GM12892 (cell line): ENCODE measurements at places on chromosomes 1 and 21.
A peak's percentile ranks its signal among the peaks of the same experiment; 100 is the strongest.

DNA sequence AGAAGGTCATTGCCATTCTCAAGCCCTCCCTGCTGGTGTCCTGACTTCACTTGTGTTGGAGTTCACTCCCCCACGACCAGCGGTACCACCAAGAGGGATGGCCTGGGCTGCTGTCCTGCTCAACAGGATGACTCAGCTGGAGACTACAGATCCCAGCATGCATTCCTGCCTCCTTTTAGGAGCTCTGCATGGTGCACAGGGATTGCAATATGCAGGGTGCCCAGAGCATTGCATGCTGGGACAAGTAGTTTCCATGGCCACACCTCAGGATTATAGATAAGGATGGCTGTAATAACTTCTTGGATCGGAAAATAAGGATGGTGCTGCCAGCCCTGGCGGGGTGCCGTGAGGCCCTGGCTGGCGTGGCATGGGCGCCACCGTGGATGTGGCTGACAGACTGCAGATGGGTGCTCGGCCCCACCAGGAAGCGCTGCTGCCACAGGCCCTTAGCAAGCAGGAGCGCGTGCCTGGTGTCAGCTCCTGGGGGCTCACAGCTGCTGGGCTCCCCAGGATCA lies 150.0 kb downstream of the CASZ1 start:
- DNase-seq = no peak

GRCh38 chr1:1116701-1117468 lies 996 bp upstream of the C1orf159 start:
- no peak for DNase-seq

- no peak for DNase-seq
Measured at GRCh38 chr1:113041569-113042284, 31.3 kb upstream of the LRIG2 start.

DNA sequence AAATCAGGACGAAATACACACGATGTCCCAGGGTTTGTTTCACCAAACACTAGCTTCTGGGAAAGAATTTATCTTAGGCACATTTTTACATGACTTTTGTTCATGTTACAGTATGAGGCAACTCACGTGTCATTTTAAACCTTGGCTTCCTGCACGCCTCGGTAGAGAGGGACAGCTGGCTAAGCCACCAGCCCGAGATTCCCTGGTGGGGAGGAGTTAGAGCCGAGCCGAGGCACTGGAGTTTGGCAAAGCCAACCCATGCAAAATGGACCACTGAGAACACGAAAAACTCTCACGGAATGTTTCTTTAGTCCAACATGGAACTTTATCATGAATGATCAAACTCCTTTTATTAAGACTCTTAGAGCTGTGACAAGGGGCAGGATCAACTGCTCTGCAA lies 240.0 kb downstream of the DYRK1A start:
- DNase-seq = no peak

GRCh38 chr1:191875994-191876393 lies 282.3 kb upstream of the RGS18 start:
- DNase-seq = no peak

GRCh38 chr1:201260236-201260590 lies 23.1 kb upstream of the PKP1 start:
- DNase-seq = no peak

DNA sequence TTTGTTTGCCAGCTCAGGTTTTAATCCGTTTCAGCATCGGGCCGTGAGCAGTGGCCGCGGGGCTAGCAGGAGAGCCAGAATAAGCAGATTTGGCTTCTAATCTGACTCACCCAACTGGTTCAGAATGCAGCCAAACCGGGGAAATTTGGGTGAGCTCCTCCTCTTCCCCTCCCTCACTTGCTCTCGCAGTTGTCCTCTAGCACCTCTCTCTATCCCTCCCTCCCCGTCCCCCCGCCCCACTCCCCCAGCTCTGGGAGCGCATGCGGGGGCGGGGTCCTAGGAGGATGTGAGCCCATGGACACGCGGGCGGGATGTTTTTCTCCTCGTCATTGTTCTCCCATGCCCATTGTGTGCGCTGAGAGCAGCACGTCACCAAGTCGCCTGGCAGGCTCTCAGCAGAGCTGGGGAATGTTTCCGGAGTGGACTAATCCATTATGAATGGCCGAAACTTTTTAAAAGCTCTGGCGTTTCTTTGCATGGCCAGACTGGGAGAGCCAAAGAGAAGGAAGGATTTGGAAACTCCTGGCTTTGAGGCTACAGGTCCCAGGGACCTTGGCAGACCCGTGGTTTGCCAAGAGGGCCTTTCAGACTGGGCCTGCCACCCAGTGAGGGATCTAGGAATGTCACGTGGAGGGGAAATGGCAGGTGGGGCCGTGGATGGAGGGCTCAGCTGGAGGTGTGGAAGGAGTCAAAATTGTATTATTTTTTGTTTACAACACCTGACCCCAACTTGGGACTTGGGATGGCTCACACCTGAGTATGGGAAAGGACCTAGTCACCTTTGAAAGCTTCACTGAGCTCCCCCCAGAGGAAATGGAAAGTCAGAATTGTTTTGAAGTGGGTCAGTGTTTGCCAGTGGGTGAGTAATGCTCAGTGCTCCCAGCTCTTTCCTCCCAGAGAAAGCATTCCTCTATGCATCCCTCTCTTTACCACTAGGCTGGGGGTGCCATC lies 39.2 kb downstream of the CDK18 start:
- DNase-seq = no peak

DNA sequence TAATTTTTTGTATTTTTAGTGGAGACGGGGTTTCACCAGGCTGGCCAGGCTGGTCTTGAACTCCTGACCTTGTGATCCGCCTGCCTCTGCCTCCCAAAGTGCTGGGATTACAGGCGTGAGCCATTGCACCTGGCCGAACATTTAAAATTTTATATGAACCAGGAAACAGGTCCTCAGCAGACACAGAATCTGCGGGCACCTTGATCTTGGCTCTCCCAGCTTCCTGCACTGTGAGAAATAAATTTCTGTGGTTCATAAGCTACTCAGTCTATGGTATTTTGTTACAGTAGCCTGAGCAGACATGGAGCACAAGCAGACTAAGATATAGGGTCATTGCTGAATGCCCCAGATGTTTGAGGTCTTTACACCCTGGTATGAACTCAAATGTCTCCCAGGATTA lies 23.6 kb upstream of the CTH start:
- no peak for DNase-seq

DNA sequence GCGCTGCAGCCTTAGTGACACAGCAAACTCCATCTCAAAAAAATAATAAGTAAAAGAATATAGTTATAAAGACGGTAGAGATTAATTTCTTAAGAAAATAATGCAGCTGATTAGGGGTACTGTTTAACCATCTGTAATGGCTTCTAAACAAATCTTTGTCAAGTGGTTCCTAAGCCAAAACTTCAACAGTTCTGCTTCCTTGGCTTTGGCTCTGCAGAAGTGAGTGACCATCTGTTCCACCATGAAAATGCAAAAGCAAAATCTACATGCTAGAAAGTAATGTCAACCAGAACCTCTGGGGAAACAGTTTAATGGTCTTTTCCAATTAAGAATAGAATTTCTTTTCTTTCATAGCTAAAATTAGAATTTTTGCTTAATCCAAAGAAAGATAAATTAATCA lies 8.3 kb upstream of the SH2D5 start:
- no peak for DNase-seq

DNA sequence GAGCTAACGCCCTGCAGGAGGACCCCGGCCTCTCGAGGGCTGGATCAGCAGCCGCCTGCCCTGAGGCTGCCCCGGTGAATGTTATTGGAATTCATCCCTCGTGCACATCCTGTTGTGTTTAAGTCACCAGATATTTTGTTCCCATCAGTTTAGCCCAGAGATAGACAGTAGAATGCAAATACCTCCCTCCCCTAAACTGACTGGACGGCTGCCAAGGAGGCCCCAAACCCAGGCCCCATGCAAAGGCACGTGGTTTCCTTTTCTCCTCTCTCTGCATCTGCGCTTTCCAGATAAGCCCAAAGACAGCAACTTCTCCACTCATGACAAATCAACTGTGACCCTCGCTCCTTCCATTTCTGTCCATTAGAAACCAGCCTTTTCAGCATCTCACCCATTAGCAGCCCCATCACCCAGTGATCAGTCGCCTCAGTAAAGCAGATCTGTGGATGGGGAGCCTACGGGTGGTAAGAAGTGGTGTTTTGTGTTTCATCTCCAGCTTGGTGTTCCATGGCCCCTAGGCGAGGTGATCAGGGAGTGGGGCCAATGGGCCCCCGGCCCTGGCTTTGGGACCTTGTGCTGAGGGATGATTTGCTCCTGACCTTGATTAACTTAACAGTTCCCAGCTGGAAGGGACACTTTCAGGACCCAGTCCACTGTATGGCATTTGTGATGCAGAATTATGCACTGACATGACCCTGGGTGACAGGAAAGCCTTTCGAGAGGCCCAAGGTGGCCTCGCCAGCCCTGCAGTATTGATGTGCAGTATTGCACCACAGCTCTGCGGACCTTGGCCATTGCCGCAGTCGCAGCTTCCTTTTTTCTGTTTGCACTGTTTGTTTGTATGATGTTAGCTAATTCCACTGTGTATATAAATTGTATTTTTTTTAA lies 5.2 kb downstream of the NPPA start:
- no peak for DNase-seq

DNA sequence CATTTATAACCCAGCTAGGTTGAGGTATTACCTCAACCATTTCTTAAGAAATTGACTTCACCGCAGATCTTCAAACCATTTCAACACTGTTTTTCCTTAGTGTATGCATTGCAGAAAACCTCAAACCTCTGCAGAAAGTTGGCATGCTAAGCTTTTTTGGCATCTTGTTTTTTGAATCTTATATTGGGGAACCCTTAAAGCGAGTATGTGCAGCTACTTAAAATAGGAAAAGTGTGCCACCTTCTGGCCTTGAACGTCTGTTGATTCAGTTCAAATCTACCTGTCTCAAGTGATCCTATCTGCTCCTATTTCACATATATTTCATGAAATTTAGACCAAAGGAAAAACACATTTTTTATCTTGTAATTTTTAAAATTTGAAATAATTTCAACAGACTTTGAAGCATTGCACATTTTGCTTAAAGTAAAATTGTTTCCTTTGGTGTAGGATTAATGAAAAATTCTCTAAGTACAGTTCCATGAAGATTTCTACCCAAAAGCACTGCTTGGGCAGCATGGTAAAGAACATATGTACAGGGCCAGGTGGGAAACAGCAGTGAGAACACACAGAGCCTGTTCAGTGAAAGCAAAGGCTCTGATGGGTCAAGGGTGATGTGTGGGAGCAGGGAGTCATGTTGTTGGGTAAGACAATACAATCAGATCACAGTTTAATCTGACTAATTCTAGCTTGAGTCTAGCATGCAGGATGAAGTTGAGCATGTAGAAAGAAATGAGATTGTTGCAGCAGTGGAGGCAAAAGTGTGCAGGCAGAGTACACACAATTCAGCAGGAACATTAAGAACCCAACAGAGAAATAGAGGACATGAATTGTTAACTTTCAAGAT lies 17.2 kb downstream of the HENMT1 start:
- DNase-seq = peak; percentile 28

DNA sequence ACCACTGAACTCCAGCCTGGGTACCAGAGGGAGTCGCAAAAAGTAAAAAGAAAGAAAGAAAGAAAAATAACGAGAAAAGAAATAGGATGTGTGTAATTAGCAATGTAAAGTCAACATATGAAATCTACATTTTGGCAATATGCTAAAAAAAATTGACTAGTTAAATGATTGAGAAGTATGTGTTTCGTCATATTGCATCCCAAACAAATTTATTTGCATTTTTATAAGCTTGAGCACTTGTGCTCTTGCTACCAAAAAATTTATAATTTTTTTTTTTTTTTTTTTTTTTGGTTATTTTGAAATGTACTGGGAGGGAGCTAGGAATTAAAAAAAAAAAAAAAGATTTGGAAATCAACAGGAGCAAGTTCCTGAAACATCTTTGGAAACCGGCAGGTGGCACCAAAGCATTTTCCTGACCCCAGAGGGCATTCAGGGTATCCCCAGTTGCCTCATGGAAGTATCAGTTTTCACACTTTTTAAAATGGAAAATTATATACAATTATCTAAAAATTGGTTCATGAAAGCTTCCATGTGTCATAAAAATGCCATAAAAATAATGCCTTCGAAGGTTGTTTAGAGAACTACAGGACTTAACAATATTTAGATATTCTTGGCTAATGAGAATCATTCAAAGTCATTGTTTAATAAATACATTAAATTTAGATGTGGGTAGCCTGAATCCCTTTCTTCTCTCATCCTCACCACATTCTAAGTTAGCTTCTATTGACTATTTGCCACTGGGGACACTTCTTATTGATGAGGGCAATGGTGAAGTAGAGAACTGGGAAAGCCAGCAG lies 4.8 kb upstream of the HEATR1 start:
- DNase-seq = no peak

DNA sequence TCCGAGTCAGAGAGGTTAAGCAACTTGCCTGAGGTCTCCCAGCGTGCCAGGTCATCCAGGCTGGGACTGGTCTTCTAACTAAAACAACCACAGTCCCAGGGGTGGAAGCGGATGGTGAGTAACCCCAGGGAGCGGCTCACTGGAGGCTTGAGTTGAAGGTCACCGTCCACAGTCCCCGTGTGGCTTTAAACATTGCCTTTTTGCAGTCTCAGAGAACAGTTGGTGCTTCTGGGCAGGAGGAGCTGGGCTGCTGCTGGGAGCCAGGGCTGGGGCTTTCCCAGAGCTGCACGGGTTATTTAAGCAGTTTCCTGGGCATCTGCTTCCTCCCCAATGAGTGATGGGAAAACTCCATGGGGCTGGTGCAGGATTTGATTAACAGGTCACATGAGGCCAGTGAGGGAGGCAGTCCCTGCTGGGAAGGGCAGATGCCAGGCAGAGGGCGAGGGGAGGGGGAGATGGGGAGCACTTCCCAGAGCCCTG lies 12.3 kb downstream of the ARHGEF10L start:
- no peak for DNase-seq

GRCh38 chr1:43510621-43511020 lies 20.1 kb upstream of the PTPRF start:
- DNase-seq = no peak

GRCh38 chr1:54132495-54132894 lies 20.3 kb downstream of the CDCP2 start:
- DNase-seq = no peak

- no peak for DNase-seq
Measured at GRCh38 chr1:42348498-42348897, 13.5 kb upstream of the FOXJ3 start.

- DNase-seq = no peak
Measured at GRCh38 chr1:198959676-198960075, 320.8 kb downstream of the PTPRC start.

DNA sequence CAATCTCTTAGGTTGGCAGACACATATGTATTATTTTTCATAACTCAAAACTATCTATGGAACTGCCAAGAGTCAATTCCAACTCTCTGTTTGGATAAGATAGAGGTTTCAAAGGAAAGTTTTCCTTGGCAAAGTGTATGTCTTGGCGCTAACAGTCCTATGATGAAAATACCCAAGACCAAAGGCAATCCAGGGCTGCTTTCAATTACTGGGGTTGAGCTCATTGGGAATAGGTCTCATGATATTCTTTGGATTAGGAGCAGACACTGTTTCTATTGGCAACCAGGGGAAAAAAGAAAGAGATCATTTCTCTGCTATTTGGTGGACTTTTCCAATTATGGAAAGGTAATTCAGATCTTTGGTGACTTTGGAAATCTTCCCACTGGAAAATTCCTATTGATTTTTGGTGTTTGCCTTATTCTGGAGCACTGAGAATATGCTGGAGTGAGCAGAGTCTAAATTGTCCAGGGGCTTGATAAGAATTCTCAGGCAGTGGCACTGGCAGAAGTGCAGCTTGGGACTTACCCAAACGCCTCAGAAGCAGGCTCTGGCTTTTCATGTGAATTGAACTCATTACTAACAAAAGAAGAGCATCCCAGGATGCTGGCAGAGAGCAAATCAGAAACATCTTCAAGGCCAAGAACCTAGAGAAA lies 20.4 kb upstream of the PLXNA2 start:
- DNase-seq = no peak

- DNase-seq = no peak
Measured at GRCh38 chr1:31936278-31936980, 1.7 kb downstream of the PTP4A2 start.
